Fibroblast of lung (primary cell): ENCODE measurements at places on chromosomes 13 and 19. TPM values are rescaled to one million over a fixed set of nuclear protein-coding genes. Genes with fewer than 3 reads are reported as not detected.

DNA sequence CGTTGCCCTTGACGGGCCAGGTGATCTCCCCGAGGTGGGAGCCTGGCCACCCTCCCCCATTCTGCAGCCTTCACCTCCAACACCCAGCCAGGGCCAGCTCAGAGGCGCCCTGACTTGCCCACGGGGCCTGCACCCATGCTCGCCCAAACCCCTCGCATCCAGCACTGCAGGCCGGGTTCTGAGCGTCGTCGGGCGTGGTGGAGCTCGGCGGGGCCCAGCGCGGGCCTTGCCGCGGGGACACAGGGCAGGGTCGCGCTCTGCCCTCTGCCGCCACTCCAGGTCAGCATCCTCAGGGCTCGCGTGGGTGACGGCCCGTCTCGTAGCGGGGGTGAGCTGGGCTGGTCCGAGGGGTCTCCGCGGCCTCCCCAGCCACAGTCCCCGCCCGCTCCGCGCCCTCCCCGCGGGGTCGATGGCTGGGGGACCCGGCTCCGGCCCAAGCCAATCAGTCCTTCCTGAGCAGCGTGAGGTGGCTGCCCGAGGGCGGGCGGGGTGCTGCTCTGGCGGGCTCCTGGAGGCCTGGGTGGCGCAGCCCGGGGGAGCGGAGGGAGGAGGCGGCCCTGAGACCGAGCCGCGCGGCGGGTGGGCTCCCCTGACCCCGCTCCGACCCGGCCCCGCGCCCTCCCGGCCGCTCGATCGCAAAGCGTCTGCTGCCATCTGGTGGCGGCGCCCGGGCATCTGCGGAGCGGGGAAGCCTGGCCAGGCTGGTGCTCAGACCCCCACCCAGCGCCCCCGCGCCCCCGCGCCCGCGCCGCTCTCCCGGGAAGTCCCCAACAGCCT is 61.4 kb downstream of the CCNE1 start:
- H3K27me3 ChIP-seq = no peaks in the 10 kb centered on the region
- no peak overlapping the region for H3K27ac ChIP-seq
- peaks cover 2% of the 10 kb centered on the region for H3K4me1 ChIP-seq
- no peaks in the 10 kb centered on the region for H3K36me3 ChIP-seq
- DNase-seq = peak; percentile 9

- H3K27ac ChIP-seq = no peak overlapping the region
- no peaks in the 10 kb centered on the region for H3K36me3 ChIP-seq
- H3K4me1 ChIP-seq = no peaks in the 10 kb centered on the region
Measured at GRCh38 chr13:98940325-98941001, 37.4 kb downstream of the DOCK9 start.

DNA sequence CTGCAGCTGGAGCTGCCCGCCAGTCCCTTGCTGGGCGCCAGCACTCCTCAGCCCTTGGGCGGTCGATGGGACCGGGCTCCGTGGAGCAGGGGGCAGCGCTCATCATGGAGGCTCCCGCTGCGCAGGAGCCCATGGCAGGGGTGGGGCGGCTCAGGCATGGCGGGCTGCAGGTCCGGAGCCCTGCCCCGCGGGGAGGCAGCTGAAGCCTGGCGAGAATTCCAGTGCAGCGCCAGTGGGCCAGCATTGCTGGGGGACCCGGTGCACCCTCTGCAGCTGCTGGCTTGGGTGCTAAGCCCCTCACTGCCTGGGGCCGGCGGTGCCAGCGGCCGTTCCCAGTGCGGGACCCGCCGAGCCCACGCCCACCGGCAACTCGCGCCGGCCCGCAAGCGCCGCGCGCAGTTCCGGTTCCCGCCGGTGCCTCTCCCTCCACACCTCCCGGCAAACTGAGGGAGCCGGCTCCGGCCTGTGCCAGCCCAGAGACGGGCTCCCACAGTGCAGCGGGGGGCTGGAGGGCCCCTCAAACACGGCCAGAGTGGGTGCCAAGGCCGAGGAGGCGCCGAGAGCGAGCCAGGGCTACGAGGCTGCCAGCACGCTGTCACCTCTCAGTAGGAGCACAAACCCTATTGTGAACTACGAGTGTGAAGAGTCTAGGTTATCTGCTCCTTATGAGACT is 687.1 kb downstream of the PCDH17 start:
- no peaks in the 10 kb centered on the region for H3K4me1 ChIP-seq
- DNase-seq = no peak
- no peak overlapping the region for H3K4me3 ChIP-seq
- H3K27ac ChIP-seq = no peak overlapping the region

DNA sequence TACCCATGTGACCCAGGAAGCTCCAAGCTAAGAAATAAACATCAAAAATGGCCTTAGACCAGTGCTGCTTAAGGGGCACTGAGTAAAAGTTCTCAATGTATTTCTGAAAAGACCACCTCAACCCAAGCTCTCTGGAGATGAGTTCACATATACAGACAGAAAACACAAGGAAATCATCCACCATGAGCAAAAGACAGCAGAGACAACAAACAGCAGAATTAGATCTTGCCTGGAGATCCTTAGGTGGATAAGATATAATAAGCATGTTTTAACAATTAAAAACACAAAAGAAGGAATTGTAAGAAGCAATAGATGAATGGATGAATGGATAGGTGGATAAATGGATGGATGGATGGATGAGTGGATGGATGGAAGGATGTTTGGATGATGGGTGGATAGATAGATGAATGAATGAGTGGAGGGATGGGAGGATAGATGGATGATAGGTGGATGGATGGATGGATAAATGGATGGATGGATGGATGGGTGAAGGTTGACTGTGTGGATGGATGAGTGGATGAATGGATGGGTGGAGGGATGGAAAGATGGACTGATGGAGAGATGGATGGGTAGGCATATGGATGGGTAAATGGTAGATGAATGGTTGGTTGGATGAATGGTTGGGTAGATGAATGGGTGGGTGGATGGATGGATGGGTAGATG is 9.6 kb upstream of the NMRK2 start:
- H3K27me3 ChIP-seq = no peaks in the 10 kb centered on the region
- H3K4me3 ChIP-seq = no peak overlapping the region
- no peak for DNase-seq
- no peak overlapping the region for H3K27ac ChIP-seq
- no peaks in the 10 kb centered on the region for H3K36me3 ChIP-seq

GRCh38 chr13:111339366-111340143 is 19.1 kb downstream of the TEX29 start:
- H3K27me3 ChIP-seq = no peaks in the 10 kb centered on the region
- peaks cover 4% of the 10 kb centered on the region for H3K4me1 ChIP-seq
- DNase-seq = no peak
- no peaks in the 10 kb centered on the region for H3K36me3 ChIP-seq
- H3K4me3 ChIP-seq = no peak overlapping the region
- H3K27ac ChIP-seq = no peak overlapping the region

- no peak overlapping the region for H3K27ac ChIP-seq
- no peaks in the 10 kb centered on the region for H3K36me3 ChIP-seq
- no peaks in the 10 kb centered on the region for H3K27me3 ChIP-seq
- DNase-seq = no peak
Measured at GRCh38 chr13:34634448-34634847, 307.6 kb upstream of the NBEA start.

DNA sequence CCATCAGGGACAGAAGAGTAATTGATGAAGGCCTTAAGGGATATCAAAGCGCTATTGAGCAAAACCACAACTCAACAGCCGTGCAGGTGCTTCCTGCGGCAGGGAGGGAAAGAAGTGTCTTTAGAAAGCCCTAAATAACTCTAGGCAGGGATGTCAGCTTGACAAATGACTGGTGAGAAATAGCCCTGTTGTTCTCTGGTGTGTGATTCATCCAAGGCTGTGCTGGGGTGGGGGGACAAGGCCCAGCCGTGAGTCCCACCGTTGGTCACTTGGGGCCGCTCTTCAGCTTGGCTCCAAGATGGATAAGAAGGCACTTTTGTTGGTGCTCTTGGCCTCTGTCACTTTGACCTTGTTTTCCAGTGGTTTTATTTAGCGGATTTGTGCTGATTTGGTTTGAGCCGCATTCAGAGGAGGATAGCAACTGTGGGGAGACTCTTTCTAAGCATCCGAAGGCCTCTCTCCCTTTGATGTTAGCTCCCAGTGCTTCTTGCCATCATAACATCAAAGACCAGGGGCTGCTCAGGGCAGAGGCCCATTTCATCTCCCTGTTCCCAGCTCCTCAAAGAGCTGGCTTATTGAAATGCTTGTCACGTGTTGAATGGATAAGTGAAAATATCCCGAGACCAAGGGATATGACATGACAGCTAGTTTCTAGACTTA is 130.3 kb upstream of the SERP2 start:
- no peak overlapping the region for H3K27ac ChIP-seq
- DNase-seq = peak; percentile 96
- no peaks in the 10 kb centered on the region for H3K27me3 ChIP-seq
- H3K36me3 ChIP-seq = no peaks in the 10 kb centered on the region
- H3K4me3 ChIP-seq = no peak overlapping the region

- H3K27ac ChIP-seq = no peak overlapping the region
- no peak for DNase-seq
- no peaks in the 10 kb centered on the region for H3K36me3 ChIP-seq
- H3K4me1 ChIP-seq = no peaks in the 10 kb centered on the region
Measured at GRCh38 chr13:38883783-38884182, 106.8 kb downstream of the STOML3 start.

CDC37 gene
- total RNA-seq = 108 and 129 TPM in 2 replicates

OR7A5 gene
- total RNA-seq = not detected in 2 replicates

CEBPA gene
- 0.17 and 0.51 TPM in 2 replicates for total RNA-seq

ZNF547 gene
- 4.6 and 6.1 TPM in 2 replicates for total RNA-seq

KIR3DL3 gene
- total RNA-seq = not detected in 2 replicates

SBK3 gene
- total RNA-seq = 0.26 and 0.66 TPM in 2 replicates

GAPDHS gene
- not detected in 2 replicates for total RNA-seq
